Activated naive CD4-positive, alpha-beta T cell treated with anti-CD3 and anti-CD28 coated beads, Interleukin-2, amount 10 ng/mL, durations not matched to agents 7 days and 5 days (primary cell): ENCODE measurements at places on chromosomes 16 and 17.

DNA sequence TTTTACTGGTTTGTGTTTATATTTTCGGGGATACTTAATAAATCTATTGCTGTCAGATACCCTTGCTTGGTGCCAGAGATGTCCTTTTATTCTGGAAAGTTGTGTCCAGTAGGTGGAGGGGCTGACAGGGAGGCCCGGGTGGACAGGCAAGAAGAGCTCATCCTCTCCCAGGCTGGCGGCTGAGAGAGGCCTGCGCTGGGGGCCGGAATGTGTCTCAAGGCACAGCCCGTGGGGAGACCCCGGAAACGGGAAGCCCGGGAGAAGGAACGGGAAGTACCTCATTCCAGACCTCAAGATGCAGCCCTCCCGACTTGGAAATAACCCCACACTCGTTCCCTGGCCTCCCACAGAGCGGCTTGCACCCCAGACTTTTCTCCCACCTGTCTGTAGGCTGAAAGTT is 12.5 kb upstream of the DEF8 start:
- DNase-seq: no peak
- H3K36me3 ChIP-seq: no peaks in the 10 kb centered on the region
- no peaks in the 10 kb centered on the region for H3K4me1 ChIP-seq
- no peak overlapping the region for H3K4me3 ChIP-seq
- H3K27me3 ChIP-seq: peaks cover 29% of the 10 kb centered on the region

DNA sequence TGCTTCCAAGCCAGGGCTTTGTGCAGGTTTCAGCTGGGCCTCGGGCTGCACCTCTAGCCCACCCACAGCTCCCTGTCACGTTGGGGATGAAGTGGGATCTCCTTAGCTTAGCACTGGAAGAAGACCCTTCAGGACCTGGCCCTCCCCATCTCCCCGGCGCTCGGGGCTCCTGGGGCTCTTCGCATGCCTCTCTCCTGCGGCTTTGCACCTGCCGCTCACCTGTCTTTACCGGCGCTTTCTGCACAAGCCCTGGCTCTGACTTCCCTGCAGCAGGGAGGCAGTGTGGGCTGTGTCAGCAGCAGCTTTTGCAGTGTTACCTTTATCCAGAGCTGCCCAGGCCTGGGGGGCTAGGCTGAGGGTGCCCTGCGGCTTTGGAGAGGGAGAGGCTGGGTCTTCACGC is 52.3 kb downstream of the NT5M start:
- no peaks in the 10 kb centered on the region for H3K36me3 ChIP-seq

GRCh38 chr17:64020056-64020766 is at the start of gene ICAM2:
Gene ICAM2, minus strand, starts transcription at chr17:64020633. Its CDS starts 13,942 bp downstream, at chr17:64006691.
- H3K4me3 ChIP-seq: peak within 1 kb of the TSS; percentile 97
- peak within 1 kb of the TSS; percentile 100 for H3K27ac ChIP-seq

DNA sequence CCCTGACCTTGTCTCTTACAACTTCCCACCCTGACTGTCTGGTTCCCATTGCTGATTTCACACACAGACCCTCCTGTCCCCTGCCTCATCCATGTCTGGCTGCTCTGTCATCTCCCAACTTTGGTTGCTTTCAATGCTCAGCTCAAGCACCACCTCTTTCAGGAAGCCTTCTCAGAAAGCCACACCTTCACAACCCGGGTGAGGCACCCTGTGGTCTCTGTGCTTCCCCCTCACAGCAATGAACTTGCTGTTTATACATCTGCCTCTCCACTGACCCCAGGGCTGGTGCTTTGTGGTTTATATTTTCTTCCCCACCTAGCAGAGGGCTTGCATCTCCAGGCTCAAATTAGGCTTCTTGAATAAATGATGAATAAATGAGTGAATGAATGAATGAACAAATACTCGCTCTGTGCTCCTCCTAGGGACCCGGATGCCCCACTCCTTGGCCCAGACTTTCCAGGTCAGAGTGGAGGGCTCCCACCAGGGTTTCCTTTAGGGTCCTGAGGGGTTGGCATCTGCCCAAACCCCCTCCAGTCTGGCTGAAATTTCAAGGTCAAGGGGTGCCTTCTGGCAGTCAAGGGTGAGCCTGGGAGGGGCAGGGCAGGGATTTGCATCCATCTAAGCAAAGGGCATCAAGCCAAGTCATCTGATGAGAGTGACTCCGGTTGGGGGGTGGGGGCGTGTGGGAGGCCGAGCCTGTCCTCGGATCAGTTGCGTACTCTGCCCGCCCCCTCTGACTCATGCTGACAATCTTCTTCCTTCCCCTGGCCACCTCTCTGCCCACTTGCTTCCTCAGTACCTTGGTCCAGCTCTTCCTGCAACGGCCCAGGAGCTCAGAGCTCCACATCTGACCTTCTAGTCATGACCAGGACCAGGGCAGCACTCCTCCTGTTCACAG is at the start of gene ITGAX:
TSS of gene ITGAX (plus strand) at position 783 of the 898 bp plus-strand sequence. CDS start at position 862, 79 bp downstream.
- DNase-seq: peak; percentile 73
- no peaks in the 10 kb centered on the region for H3K36me3 ChIP-seq
- peak within 1 kb of the TSS; percentile 19 for H3K4me3 ChIP-seq
- peak within 1 kb of the TSS; percentile 90 for H3K27ac ChIP-seq
- H3K27me3 ChIP-seq: peaks cover 22% of the 10 kb centered on the region

DNA sequence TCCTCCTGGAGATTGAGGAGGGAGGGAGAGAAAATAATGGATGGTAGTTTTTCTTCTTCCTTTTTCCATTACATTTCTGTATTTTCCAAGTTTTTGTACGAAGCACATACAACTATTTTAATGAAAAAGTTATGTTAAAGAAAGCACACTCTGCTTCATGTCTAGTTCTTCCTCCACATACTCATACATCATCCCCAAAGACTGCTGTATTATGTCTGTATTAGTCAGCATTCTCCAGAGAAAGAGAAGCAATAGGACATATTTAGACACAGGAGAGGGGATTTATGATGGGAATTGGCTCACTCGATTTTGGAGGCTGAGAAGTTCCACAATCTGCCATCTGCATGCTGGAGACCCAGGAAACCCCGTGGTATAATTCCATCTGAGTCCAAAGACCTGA is 10.1 kb upstream of the ACSM2A start:
- no peak for DNase-seq
- H3K4me1 ChIP-seq: no peaks in the 10 kb centered on the region
- H3K27me3 ChIP-seq: peaks cover 5% of the 10 kb centered on the region

DNA sequence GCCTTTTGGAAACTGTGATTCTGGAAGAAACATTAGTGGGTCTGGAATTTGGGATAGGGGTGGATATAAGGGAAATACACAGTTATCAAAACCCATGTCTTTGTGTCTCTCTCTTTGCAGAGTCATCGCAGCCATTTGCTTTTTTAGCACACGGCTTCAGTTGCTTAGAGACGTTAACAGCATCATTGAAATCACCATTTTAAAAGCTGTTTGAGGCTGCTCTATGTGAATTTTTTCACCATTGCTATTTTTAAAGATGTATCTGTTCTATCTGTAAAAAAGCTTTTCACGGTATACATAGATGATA is 47.3 kb downstream of the OMG start:
- H3K36me3 ChIP-seq: peaks cover 2% of the 10 kb centered on the region
- H3K27ac ChIP-seq: no peak overlapping the region
- H3K27me3 ChIP-seq: no peaks in the 10 kb centered on the region
- DNase-seq: no peak

- H3K36me3 ChIP-seq: no peaks in the 10 kb centered on the region
- no peak overlapping the region for H3K27ac ChIP-seq
- DNase-seq: no peak
- no peaks in the 10 kb centered on the region for H3K27me3 ChIP-seq
Measured at GRCh38 chr17:17542906-17543635, 46.9 kb upstream of the RASD1 start.

- H3K27ac ChIP-seq: no peak overlapping the region
- peak overlapping the region; percentile 7 for H3K4me3 ChIP-seq
- no peaks in the 10 kb centered on the region for H3K36me3 ChIP-seq
- peaks cover 9% of the 10 kb centered on the region for H3K4me1 ChIP-seq
Measured at GRCh38 chr17:18160128-18160856, 23.3 kb upstream of the ALKBH5 start.

DNA sequence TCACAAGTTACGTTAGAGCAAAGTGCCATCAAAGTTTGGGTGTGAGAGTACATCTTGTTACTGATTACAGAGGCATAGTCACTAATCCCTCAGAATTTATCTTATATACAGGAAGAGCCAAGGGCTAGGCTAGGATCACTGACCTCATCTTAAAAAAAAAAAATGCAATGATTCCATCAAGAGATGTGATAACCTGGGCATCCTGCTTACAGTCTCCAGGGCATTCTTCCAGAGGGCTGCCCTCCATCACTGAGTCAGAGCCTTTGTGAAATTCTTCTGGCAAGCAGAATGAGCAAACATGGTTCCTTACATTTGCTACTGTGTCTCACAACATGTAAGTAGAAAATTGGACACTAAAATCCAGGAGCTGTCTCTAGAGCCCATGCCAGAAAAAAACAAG is 410.6 kb downstream of the ZFHX3 start:
- H3K4me1 ChIP-seq: no peaks in the 10 kb centered on the region
- H3K27ac ChIP-seq: no peak overlapping the region
- H3K27me3 ChIP-seq: no peaks in the 10 kb centered on the region
- H3K4me3 ChIP-seq: no peak overlapping the region
- no peak for DNase-seq

GRCh38 chr17:50265690-50266315 is 8.5 kb upstream of the TMEM92 start:
- H3K27ac ChIP-seq: no peak overlapping the region
- H3K36me3 ChIP-seq: no peaks in the 10 kb centered on the region

GRCh38 chr17:38575781-38576180 is 30.0 kb downstream of the SRCIN1 start:
- no peak for DNase-seq
- no peak overlapping the region for H3K27ac ChIP-seq
- H3K27me3 ChIP-seq: peaks cover 99% of the 10 kb centered on the region
- H3K4me1 ChIP-seq: peaks cover 6% of the 10 kb centered on the region
- H3K4me3 ChIP-seq: no peak overlapping the region

DNA sequence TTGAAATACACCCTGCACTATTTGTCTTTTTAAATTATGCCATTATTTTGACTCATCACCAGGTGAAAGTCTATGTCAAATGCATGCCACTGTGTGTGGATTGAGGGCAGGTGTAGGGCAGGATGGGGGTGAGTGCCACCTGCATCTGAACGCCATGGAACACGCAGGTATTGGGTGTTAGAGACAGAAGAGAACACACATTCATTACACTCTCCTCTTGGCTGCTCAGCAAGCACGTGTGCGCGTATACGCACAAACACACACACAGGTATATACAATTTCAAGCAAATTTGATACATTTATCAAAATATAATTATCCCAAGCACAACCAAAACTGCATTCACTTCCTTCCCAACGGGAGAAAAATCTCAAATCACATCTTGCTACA is 268.9 kb downstream of the NTN1 start:
- no peaks in the 10 kb centered on the region for H3K36me3 ChIP-seq
- H3K27ac ChIP-seq: peak overlapping the region; percentile 40
- no peak overlapping the region for H3K4me3 ChIP-seq

- H3K27ac ChIP-seq: no peak overlapping the region
- H3K4me3 ChIP-seq: no peak overlapping the region
- H3K36me3 ChIP-seq: no peaks in the 10 kb centered on the region
- no peak for DNase-seq
- peaks cover 9% of the 10 kb centered on the region for H3K4me1 ChIP-seq
Measured at GRCh38 chr17:57001541-57001940, 23.6 kb downstream of the SCPEP1 start.

- peaks cover 20% of the 10 kb centered on the region for H3K27me3 ChIP-seq
- H3K27ac ChIP-seq: no peak overlapping the region
- no peak for DNase-seq
- peaks cover 6% of the 10 kb centered on the region for H3K4me1 ChIP-seq
- H3K36me3 ChIP-seq: peaks cover 2% of the 10 kb centered on the region
Measured at GRCh38 chr17:2935632-2936031, 127.8 kb downstream of the OR1D5 start.

- peaks cover 32% of the 10 kb centered on the region for H3K27me3 ChIP-seq
- DNase-seq: no peak
- H3K4me1 ChIP-seq: peaks cover 5% of the 10 kb centered on the region
Measured at GRCh38 chr16:85711982-85712587, 23.3 kb upstream of the GINS2 start.

- H3K27me3 ChIP-seq: no peaks in the 10 kb centered on the region
- no peak for DNase-seq
Measured at GRCh38 chr17:17749025-17749772, 67.9 kb downstream of the RAI1 start.

GRCh38 chr16:56246051-56246817 is 54.9 kb downstream of the GNAO1 start:
- H3K36me3 ChIP-seq: no peaks in the 10 kb centered on the region
- no peak for DNase-seq
- no peaks in the 10 kb centered on the region for H3K4me1 ChIP-seq
- peaks cover 27% of the 10 kb centered on the region for H3K27me3 ChIP-seq
- no peak overlapping the region for H3K4me3 ChIP-seq

DNA sequence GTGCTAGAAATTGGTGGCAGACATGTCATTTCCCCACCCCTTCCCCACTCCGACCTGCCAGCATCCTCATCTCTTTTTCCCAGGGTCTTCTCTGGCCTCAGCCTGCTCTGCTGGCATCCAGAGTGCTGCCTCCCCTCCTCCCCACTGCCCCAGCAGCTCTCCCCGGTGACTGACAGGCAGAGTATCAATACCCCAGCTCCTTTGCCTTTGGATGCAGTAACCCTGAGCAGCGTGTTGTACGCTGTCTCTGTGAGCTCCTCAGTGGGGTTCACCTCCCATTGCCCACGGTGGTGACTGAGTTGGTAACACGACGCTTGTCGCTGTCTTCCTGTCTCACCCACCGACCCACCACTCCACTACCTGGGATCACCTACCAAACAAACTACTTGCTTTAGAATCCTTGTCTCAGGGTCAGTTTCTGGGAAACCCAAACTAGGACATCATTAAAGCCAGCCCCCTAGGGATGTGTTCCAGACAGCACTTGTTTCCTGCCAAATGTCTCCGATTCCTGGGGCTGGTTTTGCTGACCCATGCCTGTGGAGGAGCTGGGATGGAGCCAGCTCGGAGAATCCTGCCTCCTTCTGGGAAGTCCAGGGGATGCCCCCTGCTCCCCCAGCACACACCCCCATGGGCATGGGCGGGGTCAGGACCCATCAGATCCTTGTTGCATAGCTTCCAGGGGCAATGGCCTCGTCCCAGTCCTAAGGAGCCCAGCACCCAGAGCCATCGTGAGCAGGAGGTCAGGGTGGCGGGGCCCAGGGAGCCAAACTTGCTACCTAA is 8.3 kb upstream of the SBK1 start:
- H3K27ac ChIP-seq: no peak overlapping the region
- peaks cover 34% of the 10 kb centered on the region for H3K27me3 ChIP-seq
- DNase-seq: no peak
- no peak overlapping the region for H3K4me3 ChIP-seq
- peaks cover under 1% of the 10 kb centered on the region for H3K36me3 ChIP-seq
- peaks cover 23% of the 10 kb centered on the region for H3K4me1 ChIP-seq

DNA sequence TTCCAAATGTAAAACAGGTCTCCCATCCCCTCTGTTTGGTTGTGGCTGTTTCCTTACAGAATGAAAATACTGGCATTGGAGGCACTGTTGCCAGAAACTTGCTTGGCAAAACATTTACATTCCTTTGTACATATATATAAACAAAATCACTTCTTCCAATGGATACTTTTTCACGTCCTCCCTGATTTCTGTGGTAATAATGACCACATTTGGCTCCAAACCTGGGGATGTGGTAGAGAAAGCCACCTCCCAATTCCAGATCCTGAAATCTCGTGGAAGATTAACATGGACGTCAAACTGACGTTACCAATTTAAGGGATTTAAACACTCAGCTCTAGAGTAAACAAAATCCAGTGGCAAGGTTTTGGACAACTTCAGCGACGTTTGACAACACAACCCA is 370.8 kb upstream of the ZFHX3 start:
- H3K4me1 ChIP-seq: no peaks in the 10 kb centered on the region
- no peaks in the 10 kb centered on the region for H3K36me3 ChIP-seq
- H3K27ac ChIP-seq: no peak overlapping the region
- no peak for DNase-seq

- no peak overlapping the region for H3K27ac ChIP-seq
- no peak overlapping the region for H3K4me3 ChIP-seq
- peaks cover 7% of the 10 kb centered on the region for H3K4me1 ChIP-seq
- no peaks in the 10 kb centered on the region for H3K27me3 ChIP-seq
- peaks cover 25% of the 10 kb centered on the region for H3K36me3 ChIP-seq
- no peak for DNase-seq
Measured at GRCh38 chr17:74801896-74802295, 25.8 kb upstream of the NAT9 start.
